Fibroblast of skin of right quadriceps (primary cell): ENCODE measurements at places on chromosomes 4 and X.

GRCh38 chr4:17561195-17561909, 15.6 kb upstream of the LAP3 start:
- peak; percentile 77 for DNase-seq

DNA sequence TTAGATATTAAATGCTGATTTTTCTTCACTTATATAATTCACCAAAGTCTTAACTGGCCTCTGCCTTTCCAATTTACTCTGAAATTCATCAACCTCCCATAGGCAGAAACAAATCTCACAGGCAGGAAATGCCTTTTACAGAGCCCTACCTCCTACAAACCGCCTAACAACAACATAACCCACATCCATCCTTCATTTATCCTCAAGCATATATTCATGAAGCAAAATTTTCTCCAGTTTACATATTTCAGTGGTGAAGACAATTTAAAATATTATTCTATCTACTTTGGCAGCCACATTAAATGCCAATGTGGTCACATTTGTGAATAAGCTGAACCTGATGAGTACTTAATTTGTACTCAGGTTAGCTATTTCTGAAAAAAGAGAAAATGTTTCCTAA, 30.3 kb downstream of the SEPSECS start:
- peak; percentile 10 for DNase-seq

DNA sequence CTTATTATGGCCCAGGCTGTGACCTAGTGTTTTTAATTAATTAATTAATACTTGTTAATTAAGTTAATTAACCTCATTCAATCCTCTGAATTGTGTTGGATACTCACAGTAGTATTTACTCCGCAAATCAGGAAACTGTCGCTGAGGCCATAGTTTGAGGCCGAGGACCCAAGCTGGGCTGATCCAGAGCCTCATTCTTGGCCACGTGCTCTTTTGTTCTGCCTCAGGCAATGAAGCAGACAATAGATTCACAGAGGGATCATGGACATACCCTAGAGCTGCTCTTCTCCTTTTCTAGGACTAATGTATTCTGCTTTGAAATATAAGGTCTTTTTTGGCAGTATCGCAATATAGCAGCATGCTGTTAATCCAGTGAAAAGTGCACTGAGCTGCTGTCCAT, 24.0 kb upstream of the SNCA start:
- DNase-seq: no peak

- no peak for DNase-seq
These were observed 82.5 kb upstream of the GC start for GRCh38 chr4:71866212-71866885.

- DNase-seq: no peak
These were observed 114.8 kb upstream of the ADRA2C start for GRCh38 chr4:3651267-3651845.

GRCh38 chrX:43121637-43122036, 343.7 kb upstream of the PPP1R2C start:
- DNase-seq: no peak

GRCh38 chr4:44765116-44765515, 38.8 kb upstream of the GNPDA2 start:
- DNase-seq: no peak

DNA sequence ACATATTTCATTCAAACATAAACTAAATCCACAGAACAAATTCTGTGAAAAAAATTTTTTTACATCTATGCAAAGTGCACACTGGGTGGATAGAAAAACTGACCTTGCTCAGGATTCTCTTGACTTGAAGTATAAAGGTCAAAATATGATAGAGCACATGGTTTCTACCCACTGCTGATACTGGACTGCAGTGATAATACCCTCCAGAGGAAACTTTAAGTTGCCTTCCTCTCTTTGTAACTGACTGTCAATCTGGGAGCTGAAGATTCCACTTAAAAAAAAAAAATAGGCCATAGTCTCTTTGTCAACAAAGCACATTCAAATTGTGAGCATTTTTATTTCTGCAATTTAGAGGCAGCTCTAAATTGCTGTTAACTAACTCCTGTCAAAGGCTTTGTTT, 3.2 kb upstream of the AMMECR1 start:
- no peak for DNase-seq

GRCh38 chr4:78734441-78735162, 41.5 kb upstream of the BMP2K start:
- DNase-seq: no peak

GRCh38 chrX:22758807-22759481, 240.8 kb upstream of the DDX53 start:
- no peak for DNase-seq

- DNase-seq: peak; percentile 78
These were observed 6.8 kb downstream of the HNRNPDL start for GRCh38 chr4:82423245-82424054.

DNA sequence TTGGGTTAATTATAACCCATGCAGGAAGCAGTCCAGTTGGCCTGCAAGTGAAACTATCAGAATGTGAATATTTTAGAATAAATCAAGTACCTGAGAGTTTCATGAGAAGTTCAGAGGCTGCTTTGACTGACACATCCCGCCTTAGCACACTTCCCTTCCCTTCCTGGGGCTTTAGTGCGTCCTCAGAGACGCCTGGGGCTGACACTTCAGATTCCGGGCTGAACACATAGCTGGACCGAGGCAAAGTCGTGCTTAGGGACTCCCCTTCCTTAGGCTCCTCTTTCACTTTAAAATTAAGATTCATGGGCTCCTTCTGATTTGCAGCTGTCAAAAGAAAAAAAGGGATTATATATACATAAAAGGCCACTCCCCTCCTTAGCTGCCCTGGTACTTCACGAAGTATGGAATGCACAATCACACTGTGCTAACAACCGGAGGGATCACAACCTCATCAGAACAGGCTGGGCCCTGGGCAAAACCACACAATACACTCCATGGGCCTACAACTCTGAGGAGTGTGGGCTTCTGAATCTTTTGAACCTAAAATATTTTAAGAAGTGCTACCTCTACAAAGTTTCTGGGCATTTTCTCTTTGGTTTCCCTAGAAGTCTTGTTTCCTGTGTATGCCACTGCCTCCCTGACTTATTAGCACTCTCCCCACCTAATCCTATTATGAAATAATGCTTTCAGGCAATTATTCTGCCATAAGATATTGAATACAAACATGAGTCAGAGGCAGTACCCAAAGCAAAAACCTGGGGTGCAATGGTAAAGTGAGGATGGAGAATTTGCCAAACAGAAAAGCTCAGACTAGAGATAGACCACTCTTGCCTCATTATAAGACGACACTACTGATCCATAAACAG, 68.2 kb downstream of the ZNF827 start:
- DNase-seq: no peak

DNA sequence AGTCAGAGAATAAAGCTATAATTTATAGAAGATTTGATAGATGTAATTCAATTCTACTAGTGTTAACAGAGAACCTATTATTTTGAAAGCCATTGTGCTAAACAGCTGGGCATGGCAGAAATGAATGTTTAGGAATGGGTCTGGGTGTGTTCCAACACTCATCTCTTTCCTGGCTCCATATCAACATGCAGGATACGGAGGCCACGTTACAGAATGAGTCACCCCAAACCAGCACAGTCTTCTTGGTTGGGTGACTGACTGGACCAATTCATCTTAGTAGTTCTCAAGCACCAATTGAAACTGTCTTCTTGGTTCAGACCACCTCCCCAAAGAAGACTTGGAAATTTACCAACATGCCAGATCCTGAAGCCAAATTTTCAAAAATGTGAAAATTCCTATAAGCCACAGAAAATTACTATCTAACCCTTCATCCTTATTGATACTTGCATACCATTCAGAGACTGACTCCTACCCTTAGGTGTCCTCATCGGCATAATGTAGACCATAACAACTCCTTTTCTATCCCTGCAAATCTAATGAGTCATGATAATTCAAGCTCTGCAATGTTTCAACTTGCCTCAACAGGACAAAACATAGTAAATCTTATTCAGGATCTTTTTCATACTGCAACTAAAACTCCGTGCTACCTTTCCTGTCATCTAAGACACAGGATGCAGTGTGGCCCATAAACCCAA, 52.0 kb upstream of the ATOH1 start:
- DNase-seq: peak; percentile 45

DNA sequence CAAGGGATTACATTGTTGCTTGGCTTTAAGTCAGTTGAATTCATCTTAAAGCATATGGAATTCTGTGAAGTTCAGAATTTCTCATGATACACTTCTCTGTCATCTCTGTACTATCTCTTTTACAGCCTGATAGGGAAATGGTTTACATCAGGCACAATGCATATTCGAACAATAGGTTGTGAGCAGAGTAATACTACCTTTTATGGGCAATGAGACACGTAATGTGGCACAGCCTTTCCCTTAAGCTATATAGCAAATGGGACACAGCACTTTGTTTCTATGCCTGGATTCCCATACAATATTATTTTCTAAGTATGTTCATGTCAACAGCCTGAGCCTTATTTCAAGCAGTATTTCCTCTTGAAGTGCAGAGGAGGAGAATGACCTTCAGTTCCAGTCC, 58.4 kb downstream of the SYNPO2 start:
- no peak for DNase-seq

GRCh38 chr4:152460488-152460887, 75.4 kb downstream of the FBXW7 start:
- peak; percentile 76 for DNase-seq

- DNase-seq: peak; percentile 22
These were observed 75.9 kb downstream of the COQ2 start for GRCh38 chr4:83208371-83209365.

DNA sequence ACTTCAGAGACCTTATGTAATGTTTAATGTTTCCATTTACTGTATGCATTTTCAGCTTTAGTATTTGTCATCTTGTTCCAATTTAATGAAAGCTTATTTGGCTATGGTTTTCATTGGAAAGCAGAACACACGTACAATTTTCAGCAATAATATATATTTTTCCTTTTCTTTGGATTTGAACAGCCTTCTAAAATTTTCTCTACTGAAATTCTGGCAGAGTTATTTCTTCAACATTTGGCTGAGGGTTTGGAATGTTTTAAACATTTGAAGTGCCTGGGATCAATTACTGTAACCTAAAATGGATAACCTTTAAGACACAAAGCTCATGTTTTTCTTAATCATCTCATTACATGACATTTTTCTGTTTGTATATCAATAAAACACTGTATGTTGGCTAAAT, 156.9 kb downstream of the TENM3 start:
- no peak for DNase-seq

- DNase-seq: peak; percentile 78
These were observed 549 bp downstream of the CPEB2 start for GRCh38 chr4:15002659-15003400.

DNA sequence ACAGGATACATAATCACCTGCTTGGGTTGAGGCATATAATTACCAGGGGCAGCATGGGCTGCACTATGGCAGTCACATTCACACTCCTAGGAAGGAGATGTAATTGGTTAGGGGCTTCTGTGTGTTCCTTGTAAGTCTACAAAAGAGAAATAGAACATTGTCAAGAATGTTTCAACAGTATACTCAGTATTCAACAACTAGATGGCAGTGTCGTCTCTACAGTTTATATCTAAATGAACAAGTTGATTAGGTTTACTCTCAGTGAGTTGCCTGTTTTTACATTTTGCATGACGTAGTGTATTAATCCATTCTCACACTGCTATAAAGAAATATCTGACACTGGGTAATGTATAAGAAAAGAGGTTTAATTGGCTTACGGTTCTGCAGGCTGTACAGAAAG, 50.5 kb upstream of the RAB33B start:
- DNase-seq: no peak

DNA sequence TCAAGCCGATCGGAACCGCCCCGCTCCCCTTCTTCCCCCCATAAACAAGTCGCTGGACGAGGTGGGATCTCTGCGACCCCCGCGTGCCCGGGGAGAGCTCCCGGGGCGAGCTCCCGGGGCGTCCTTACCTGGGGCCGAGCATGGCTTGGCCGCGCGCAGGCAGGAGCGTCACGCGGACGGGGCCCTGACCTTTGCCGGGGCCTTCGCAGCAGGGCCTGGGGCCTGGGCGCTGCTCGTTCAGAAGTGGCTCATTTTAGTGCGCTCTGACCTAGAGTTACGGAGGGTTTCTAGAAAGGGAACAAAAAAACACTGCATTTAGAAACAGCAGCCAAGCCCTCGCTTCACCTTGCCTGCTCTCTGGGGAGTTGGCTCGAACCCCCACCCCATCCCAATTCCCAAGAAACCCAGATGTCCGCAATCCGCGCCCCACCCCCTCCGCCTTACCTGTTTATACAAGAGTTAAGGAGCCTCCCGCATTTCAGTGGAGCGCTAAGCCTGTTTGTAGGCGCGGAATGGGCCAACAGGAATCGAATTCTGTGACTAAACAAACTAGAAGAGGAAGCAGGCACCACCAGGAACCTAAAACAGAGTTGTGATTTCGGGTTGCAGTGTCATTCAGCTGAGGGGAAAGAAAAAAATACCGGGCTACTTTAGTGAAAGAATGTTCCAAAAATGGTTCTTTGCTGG, 814 bp upstream of the RBM47 start:
- DNase-seq: no peak

DNA sequence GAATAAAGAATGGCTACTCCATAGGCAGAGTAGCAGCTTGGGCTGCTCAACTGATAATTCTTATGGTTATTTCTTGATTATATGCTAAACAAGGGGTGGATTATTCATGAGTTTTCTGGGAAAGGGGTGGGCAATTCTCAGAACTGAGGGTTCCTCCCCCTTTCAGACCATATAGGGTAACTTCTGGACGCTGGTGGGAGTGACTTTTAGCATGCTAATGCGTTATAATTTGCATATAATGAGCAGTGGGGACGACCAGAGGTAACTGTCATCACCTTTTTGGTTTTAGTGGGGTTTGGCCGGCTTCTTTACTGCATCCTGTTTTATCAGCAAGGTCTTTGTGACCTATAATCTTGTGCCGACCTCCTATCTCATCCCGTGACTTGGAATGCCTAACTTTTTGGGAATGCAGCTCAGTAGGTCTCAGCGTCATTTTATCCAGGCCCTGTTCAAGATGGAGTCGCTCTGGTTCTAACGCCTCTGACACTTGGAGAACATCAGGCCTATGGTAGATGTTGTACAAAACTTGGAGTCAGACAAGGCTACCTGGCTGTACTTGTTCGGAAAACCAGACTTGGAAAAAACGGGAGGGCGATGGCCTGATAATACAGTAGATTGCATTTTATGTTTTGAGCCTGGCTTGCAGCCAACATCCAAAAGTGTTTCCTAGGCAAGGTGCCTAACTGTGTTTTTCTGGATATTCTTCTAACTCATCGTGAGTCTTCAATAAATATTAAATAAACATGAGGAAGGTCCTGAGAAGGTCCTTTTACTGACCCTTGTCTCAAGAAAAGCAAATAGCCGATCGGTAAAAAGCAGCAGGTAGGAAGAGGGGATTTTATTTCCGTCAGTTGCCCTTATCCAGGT, 1.8 kb upstream of the TMEM164 start:
- DNase-seq: no peak

GRCh38 chr4:4585012-4585670, 43.3 kb upstream of the STX18 start:
- peak; percentile 88 for DNase-seq
